Fibroblast of lung (primary cell): ENCODE measurements at places on chromosomes 5 and 9.
A peak's percentile ranks its signal among the peaks of the same experiment; 100 is the strongest.

GRCh38 chr9:98318041-98318790, 62.8 kb upstream of the TBC1D2 start:
- no peak for DNase-seq

DNA sequence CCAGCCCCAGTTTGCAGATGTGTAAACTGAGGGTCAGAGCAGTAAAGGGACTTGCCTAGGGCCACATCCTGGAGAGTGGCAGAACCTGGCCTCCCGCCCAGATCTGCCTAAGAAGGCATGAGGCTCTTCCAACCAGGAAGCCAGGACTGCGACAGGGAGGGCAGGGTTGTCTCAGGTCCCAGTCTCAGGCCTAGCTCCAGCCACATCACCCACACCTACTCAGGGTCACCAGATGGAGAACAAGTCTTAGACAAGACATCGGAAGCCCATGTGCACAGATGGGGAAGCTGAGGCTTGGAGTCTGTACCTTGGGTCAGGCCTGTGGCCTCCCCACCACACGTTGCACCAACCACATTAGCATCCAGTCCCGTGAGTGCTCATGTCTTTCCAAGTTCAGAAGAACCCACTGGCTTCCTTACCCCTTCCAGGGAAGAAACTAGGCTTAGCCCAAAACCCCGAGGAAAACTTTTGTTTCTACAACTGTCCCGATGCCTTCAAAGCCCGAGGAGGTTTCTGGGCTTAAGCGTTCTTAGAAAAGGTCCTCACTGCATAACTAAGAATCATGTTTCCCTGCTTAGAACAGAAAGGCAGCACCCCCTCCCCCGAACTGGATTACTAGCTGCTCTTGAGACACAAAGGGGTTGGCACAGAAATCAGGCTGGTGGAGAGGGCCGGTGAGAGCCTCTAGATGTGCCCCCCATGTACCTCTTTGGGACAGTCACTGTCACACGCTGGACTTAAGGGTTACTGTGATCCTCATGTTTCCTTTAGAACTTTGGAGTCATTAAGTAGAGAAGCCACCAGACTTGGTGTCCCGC, 2.2 kb downstream of the FAM78A start:
- DNase-seq: no peak

DNA sequence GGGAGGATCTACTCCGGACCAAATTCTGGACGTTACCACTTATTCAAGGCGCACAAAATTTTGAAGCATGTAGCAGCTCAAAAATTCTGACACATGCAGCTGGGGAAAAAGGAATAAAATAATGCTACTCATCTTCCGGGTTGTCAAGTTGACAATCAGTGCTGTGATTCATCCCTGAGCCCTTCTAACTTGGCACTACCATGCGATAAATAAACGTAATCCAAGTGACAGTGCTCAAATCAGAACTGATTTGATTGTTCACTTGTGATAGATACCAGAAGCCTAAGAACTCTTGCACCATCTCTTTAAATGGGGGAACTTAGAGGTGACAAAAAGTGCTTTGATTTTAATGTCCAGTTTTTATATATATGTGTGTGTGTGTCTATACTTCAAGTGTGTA, 230.2 kb upstream of the TLE4 start:
- no peak for DNase-seq

GRCh38 chr9:35728041-35728971, 3.7 kb downstream of the TLN1 start:
- peak; percentile 91 for DNase-seq

DNA sequence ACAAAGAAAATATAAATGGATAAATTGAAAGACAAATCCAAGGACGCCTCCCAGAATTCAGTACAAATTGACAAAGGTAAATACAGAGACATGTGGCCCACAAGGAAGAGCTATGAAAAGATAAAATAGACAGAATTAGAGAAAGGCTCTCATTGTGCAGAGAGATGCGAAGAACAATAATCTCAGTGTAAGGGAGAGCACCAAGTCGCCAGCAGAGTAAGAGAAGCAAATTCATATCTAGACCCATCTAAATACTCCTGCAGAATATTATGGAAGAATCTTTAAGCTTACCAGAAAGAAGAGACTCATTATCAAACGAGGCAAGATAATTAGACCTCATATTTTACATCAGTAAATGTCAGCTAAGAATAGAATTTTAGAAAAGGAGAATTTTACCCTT, 101.7 kb upstream of the ITGA1 start:
- DNase-seq: no peak

- DNase-seq: no peak
Measured at GRCh38 chr5:113524927-113525326, 11.4 kb downstream of the YTHDC2 start.

GRCh38 chr9:114552706-114553105, 34.9 kb upstream of the ATP6V1G1 start:
- DNase-seq: peak; percentile 49

- no peak for DNase-seq
Measured at GRCh38 chr5:151465476-151465875, 18.1 kb downstream of the SLC36A1 start.

DNA sequence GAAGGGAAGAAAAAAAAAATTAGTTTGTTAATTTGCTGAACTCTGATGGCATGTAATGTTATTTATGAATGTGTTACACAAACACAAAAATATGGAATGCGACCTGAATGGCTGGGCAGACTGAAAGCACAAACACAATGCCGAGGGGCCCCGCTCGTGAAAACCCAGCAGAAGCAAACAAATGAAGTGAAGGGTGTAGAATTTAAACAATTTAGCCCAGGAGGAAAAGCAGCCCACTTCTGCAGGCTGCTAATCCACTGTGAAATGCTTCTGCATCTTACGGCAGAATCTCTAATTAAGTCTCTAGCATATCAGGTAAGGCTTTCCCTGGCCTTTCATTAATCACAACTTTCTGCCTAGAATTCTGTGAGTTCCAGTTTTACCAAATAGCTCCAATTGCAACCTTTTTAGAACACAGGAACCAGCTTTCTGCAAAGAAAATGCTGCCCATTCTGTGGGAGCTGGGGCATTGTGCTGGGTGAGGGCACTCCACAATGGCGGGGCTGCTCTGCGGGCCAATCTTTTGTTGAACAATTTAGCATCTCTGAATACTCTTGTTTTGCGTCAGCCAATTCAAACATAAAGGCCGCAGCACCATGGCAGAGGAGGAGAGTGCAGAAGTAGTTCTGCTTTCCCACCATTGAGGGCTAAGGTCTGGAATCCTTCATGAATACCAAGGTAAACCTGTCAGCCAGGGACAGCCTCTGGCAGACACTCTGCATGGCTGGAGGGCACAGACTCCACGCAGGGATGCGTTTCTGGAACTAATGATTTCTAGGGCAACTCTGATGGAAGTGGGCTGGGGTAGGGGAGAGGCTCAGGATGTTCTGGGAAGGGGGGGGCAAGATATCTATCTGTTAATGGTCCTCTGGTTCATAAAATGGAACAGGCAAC, 66.4 kb downstream of the PTCH1 start:
- no peak for DNase-seq

GRCh38 chr5:145236983-145237382, 598.2 kb downstream of the PRELID2 start:
- no peak for DNase-seq

GRCh38 chr5:142506046-142506445, 179.8 kb downstream of the FGF1 start:
- no peak for DNase-seq
